COLO829 (cell line): ENCODE measurements at places on chromosomes 2 and 18.

DNA sequence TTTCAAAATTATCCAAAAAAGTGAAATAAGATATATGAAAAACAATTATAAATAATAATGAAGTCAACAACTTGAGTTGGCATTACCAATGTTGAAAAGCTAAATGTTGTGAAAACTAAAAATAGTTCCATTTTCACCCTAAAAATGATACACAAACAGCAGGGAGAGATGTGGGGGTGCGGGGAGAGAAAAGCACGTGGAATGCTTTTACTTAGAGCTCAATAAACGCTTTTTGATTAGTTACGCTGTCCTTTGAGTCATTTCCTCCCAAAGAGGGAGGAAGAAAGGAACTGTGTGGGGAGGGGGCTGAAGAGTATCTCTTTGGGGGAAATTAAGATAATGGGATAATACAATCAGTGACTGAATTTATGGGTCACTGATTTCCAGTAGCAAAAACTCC is 29.2 kb downstream of the ZNF521 start:
- peak; percentile 9 for DNase-seq

DNA sequence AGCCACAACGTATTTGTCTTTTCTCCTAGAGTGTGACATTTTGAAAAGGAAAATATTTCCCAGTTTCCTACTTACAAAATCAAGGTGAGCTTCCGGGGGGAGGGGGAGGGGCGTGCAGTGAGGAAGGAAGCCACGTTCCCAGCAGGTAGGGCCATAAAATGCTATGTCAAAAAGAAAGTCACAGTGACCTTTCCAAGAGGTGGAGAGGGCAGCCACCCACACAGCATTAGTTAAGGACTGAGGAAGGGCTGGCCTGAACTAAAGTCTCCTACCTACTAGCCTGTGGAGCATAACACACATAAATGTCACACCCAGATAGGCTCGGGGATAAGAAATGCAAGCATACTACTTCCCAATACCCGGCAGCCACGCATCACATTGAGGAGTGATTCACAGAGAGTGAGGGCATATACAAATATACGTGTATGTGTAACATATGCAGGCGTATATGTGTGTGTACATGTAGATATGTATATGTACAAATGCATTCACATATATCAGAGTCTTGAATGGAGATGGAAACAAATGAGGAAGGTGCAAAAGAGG is 191.1 kb downstream of the STK39 start:
- no peak for DNase-seq

GRCh38 chr2:23157812-23158211 is 227.2 kb upstream of the KLHL29 start:
- DNase-seq = peak; percentile 33

DNA sequence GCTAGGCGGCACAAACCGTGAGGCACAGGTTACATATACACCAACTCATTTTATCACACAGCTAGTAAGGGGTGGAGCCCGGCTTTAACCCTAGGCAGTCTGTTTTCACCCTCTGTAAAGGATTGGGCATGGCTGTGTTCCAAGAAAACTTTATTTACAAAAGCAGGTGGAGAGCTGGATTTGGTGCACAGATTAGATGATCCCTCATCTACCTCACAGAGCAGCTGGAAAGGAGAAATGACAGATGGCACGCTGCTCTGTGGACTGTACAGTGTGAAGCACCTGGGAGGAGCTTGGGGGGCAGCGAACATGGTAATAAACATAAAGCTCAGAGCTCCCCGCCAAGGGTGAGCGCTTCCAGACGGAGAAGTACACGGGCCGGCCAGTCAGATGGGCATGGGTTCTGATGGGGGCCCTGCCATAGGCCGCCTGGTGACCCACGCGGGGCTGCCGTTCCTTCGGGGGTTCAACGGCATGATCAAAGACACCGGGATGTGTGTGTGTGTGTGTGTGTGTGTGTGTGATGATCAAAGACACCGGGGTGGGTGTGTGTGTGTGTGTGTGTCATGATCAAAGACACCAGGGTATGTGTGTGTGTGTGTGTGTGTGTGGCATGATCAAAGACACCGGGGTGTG is 862 bp upstream of the TMEM177 start:
- DNase-seq = no peak

DNA sequence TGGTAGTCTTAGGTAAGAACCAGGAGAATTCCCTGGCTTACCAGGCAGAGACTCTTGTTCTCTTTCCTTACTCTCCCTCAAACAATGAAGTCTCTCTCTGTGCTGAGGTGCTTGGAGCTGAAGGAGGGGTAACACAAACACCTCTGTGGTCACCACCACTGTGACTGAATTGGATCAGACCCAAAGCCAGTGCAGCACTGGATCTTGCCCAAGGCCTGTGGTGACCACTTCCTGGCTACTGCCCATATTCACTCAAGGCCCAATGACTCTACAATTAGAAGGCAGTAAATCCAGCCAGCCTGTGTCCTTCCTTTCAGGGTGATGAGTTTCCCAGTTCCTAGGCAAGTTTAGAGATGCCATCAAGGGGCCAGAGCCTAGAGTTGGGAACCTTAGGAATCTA is 706.8 kb downstream of the SLC4A3 start:
- DNase-seq = no peak

GRCh38 chr18:36872329-36872728 is 43.4 kb downstream of the KIAA1328 start:
- DNase-seq = no peak

DNA sequence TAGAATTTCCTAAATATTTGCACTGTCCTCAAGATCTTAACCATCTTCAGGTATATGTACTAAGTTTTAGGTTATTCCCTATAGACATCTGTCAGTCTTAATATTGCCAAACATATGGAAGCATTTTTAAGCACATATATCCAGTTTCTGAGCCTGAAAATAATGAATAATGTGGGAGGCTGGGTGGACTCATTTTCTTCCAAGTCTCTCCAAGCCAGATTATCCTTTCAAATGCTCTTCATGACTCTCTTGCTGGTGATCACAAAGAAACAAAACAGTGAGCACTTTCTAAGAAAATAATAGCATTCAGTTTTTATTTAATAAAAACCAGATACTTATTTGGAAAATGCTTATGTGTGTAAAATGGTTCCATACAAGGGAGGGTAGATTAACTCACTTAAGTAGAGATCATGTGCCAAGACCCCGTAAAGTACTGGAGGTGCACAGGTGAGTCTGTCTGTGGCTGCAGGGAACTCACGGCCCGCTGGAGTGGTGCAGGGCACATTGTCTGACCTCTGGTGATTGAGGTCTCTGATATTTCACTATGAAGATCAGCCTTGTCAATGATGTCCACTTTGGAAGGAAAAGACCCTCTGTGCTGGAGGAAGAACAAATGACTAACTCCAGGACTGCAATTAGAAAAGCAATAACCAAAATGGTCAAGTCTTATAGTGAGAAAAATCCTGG is 161.6 kb downstream of the TMEM18 start:
- DNase-seq = no peak

DNA sequence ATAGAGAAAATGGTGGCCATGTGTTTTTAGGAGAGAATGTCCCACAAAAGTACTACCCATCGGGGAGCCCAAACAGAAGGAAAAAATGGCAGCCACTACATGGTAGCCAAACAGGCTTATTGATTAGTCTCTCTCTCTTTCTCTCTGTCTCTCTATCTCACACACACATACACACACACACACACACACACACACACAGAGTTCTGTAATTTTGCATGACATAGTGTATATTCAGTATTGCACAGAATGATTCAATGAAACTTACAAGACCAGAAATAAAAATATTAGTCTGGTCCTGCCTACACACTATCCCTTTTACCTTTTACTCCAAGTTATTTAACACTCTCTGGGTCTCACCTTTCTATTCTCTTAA is 124.8 kb upstream of the SLC39A10 start:
- no peak for DNase-seq
